ENCODE measurements at places on chromosomes 1 and 21.

DNA sequence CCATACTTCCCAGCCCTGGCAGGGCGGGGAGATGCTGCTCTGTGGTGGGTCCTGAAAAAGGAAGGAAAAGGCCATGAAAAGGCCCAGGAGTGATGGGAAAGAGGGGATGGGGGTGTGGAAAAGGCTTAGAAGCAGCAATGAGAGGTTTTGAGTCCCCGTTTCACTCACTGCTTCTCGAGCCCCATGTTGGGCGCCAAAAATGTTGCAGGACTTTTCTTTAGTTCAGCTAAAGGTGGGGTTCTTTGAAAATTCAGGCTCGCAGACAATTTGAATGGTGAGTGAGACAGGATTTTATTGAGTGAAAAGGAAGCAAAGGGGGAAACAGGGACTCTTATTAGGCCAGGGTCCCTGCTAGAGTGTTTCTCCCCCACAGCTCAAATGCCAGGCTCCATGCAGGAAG lies 93.1 kb downstream of the MRPS6 start:
- DNase-seq = no peak

DNA sequence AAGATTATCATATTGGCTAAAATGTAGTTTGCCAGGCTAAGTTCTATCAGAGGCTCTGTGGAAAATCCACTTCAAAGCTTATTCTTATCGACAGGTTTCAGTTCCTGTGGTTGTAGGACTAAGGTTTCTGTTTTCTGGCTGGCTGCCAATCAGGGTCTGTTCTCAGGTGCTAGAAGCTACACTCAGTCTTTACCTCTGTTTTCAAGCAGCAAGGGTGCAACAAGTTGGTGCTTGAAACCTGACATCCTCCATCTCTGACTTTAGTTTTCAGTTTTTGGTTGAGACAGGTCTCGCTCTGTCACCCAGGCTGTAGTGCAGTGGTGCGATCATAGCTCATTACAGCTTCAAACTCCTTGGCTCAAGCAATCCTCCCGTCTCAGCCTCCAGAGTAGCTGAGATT lies 15.3 kb upstream of the TMCO2 start:
- peak; percentile 46 for DNase-seq

DNA sequence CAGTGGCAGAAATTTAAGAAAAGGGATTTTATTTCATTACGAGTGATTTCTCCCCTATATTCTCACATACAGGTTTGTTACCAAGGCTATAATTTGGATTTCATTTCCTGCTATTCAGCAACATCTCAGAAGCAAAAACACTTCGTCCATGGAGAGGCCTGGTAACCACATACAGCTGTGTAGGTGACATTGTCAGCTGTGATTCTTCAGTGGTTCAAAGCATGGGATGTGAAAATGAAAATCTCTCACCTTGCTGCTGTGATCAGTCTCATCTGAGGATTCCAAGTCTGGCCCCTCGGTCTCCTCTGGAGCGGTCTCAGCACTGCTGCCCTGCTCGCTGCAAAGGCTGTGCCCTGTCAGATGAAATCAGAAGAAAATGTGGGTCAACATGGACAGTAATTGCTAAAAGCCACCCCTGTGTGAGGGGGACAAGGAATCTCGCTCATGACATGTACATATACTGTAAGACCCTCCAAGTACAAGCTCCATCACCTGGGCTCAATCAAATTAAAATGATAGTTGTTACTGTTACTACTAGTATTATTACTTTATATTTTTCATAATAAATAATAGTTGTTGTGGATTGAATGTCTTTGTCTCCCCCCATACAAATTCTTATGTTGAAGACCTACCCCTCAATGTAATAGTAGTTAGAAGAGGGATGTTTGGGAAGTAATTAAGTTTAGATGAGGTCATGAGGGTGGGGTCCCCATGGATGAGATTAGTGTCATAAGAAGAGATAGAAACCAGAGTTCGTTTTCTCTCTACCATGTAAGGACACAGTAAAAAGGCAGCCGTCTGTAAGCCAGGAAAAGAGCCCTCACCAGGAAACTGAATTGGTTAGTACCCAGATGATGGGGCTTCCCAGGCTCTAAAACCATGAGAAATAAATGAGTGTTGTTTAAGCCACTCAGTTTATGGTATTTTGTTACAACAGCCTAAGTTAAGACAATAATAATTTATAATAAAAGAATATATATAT lies 126.7 kb upstream of the KRTAP19-8 start:
- DNase-seq = no peak

DNA sequence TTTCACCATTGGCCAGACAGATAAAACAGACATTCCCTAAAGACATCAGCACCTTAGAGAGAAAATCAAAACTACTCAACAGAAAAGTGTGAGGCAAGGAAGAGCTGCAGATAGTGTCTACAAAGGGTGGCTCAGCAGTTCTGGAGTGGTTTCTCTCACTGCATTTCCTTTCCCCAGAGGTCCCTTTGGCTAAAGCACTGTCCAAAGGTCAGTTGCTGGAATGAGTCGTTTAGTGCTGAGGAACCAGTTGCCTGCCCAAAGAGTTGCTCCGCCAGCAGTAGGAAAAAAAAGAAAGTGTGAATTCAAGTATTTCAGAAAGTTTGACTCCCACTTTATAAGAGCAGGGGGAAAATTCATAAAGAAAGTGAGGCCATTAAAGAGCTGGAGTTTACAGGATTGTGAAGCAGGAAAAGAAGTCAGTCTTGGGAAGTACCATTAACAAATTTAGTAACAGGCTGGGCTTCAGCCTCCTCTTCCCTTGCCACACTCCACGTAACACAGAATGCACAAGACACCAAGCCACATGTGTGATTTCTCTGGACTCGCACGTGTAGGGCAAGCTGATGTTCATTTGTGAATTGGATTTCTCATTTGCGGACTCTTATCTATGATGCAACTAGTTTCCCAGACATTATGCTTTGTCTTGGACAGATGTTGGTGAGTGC lies 122.2 kb downstream of the RUNX1 start:
- no peak for DNase-seq

GRCh38 chr1:220182656-220183055 lies 88.7 kb downstream of the IARS2 start:
- DNase-seq = no peak

Measured in CD4-positive, alpha-beta T cell treated with Interleukin-6 at 100 ng/mL for 8 hours (primary cell).